ENCODE measurements at places on chromosomes 6 and 20.

GRCh38 chr20:47055699-47056369 lies 161.2 kb downstream of the EYA2 start:
- no peak for DNase-seq

DNA sequence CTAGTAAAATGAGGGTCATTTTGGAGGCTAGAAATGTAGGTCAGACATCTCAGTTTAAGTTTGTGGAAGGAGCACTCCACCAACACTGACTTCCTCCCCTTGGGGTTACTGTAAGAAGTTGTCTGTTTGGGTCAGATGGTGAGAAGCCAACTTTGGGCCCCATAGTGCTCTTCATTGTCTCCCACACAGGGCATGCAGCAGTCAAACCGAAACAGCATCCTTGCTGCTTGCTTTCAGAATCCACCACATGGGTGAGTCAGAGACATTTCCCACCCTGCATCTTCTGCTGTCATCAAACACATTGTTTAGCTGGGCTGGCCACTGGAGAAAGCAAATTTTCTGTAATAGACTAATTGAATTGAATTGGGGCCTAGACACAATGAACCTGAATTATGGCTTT lies 16.8 kb downstream of the IL17F start:
- no peak for DNase-seq

- no peak for DNase-seq
These were observed 302.1 kb downstream of the ZNF217 start for GRCh38 chr20:53291548-53291947.

GRCh38 chr6:51013376-51013775 lies 194.7 kb downstream of the TFAP2B start:
- no peak for DNase-seq

DNA sequence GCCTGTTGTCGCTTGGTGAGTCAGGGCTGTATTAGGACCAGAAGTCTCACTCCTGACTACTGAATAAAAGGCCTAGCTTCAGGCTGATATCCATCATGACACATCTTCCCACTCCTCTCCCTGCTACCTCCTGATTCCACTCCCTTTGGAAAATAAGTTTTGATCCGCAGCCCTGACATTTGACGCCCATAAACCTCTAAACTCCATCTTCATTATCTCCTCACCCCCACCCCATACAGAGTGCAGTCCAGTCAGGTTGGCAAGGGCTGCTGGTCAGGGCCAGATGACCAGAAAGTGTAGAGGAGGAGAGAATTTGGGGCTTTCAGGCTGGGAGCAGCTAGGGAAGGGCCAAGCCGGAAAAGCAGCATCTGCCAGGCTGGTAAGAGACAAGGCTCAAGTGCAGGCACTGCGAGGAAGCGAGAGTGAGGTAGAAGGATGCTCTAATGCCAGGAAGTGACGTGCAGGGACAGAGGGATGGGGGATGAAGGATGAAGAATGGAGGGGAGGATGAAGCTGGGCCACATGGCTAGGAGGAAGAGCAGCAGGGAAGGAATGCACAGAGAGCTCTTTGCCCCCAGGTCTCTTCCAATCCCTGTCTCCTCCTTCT lies 1.2 kb downstream of the GGT7 start:
- no peak for DNase-seq

Data from CMK (cell line).